ENCODE measurements at places on chromosomes 12 and 14.

- no peak for DNase-seq
Measured at GRCh38 chr12:32336261-32336660, 63.1 kb upstream of the FGD4 start.

- DNase-seq: no peak
Measured at GRCh38 chr12:131805421-131805820, 22.8 kb upstream of the MMP17 start.

GRCh38 chr12:2003676-2004112 is 563 bp downstream of the DCP1B start:
- DNase-seq: no peak

GRCh38 chr14:69038455-69039287 is 59.6 kb upstream of the ACTN1 start:
- no peak for DNase-seq

GRCh38 chr12:107514887-107515445 is 170.6 kb upstream of the PWP1 start:
- DNase-seq: no peak

- DNase-seq: no peak
Measured at GRCh38 chr12:106889950-106890626, 65.6 kb upstream of the TMEM263 start.

Measured in bone marrow (tissue), 2 donors.